ENCODE measurements at places on chromosomes 7 and 10.
A peak's percentile ranks its signal among the peaks of the same experiment; 100 is the strongest.

DNA sequence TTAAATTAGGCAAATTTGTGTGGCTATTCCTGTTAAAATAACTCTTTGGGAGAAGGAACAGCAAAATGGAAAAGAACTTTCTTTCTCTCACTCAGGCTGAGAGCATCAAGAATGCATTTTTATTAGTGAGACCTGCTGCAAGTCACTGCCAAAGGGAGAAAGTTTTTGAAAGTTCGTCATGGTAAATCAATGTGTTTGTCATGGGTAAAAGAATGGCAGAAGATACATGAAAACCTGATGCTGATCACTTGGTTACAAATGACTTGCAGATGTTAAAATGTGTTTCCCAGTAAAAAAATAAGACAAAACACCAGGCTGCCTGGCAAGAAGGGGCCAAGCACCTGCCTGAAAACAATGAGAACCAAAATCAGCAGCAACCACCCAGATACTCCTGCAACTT, 484.7 kb upstream of the NRP1 start:
- no peak for DNase-seq

DNA sequence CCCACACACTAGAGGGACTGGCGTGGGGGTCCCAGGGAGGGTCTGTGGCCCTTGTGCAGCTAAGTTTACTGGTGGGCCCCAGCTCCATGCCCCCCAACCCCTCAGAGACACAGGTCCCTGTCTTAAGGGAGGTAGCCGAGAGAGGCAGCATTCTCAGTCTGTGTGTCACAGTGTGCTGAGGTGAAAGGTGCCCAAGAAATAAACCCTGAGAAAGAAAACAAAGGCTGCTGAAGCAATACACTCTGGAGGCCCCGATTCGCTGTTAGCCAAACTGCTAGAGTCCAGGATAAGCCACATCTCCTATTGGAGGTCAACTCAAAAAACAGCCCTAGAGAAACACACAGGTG, 28.6 kb upstream of the NDST2 start:
- DNase-seq: no peak

DNA sequence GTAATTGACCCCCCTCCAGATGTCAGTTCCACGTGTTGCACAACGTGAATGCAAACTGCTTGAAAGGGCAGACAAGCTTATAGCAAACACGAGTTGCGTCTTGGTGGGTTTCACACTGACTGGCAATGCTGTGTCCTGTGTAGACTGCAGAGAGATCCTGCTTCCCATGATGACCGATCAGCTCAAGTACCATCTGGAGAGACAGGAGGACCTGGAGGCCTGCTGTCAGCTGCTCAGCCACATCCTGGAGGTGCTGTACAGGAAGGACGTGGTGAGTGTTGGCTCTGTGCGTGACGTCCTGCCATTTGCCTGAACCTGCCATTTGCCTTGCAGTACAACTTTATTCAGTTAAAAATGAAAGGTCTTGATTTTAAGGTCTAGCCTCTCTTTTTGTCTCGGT, 71.1 kb downstream of the INSYN2A start:
- no peak for DNase-seq

GRCh38 chr7:124762611-124763143, 2.9 kb downstream of the GPR37 start:
- peak; percentile 59 for DNase-seq

DNA sequence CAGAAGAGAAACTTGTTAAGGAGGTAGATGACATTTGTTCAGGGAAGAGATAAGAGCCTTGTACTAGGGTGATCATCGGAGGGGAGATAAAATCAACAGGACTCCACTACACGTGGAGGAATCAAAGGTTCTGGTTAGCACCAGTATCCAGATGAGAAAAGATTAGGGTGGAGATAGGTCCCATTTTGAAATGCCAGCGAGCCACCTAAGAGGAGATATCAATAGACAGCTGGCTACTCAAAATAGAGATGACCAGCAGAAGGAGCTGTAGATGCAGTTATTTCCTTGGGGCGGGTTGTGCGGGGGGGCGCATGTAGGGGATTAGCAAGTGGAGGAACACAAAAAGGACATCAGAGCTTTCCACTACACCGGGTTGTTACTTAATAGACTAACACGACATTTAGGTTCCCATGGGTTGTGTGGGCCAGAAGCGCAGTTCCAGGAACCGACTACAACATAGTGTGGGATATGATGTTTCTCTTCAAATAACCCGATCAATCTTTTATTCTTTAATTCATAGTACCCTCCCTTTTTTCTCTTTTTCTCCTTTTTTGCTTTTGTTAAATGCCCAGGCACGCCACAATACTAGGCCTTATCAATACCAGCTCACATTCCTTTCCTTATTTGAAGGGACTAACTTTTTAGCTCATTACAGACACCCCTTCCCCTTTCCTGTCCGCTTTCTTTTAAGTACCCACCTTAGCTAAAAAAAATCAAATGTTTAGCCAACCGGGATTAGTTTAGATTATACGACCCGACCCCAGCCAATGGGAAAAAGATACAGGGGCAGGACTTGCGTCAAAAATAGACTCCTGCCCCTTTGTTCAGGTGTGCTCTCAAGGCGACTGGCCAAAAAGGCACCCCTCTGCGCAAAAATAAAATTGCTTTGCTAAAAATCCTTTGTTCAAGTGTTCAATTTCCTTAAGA, 2.0 kb upstream of the KIF11 start:
- DNase-seq: peak; percentile 62

DNA sequence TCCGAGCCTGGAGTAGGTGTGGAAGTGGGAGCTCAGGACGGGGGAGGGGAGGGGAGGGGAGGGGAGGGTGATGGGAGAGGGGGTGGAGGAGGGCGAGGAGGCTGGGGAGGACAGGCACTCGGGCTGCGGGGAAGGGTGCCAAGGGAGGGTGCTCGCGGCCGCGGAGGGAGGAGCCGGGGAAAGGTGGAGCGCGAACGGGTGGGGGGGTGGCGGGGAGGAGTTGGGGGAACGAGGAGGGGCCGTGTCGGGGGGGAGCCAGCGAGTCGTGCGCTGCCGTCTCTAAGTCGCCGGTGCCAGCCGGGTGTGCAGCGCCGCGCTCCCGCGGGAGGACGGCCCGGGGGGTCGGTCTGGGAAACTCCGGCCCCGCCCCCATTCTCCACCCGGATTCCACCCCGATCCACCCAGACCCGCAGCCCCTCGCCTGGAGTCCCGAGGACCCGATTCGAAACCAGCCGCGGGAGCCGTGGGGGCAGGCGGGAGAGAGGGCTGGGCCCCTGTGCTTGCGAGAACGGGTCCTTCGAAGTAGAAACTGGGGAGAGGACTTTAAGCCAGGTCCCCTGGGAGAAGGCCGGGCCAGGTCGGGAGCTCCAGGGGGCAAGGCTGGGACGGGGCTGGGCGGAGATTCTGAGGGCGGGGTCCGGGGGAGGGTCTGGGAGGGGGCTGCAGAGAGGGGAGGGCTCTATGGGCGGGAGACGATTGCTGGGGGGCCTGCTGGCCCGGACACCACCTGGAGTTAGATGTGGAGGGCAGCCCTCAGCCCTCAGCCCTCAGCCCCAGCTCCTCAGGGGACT, at the start of gene ZNF467:
ZNF467 (minus strand) TSS at position 143 of the 791 bp plus-strand sequence. CDS start 2,556 bp downstream, outside the sequence.
- peak; percentile 62 for DNase-seq

DNA sequence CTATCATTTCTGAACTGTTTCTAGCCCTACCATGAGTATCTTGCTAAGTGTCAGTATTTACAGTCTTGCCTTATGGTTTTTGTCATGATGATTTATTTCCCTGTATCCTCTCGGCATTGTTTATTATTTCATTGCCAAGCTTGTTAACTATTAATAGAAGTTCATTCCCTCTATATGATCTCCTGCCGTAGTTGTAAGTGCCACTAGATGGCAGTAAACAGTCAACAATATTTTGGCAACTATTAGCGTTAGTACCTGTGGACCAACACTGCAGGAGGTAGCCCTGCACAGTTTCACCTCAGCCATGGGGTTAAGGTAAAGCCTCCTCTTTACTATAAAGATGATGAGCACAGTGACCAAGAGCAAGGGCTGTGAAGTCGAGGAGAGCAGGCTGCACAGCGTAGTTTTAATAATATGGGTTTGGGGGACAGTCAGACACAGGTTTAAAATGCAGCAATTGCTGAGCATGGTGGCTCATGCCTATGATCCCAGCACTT, 26.1 kb upstream of the CCNJ start:
- DNase-seq: peak; percentile 75

DNA sequence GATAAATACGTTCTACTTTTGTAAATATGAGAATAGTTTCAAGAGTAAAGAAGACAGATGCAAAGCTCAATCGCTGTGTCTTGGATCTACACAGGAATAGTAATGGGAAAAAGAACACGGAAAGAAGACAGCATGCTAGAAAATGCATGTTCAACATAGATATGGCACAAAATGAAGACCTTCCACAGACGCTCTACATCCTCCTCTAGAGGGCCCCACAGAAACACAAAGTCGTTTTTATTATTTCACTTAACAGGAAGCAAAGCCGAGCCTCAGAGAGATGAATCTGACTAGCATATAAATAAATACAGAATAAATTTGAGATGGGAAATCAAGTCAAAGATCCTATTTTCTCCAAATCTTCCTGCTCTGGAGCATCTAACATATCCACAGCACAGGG, 292.6 kb downstream of the PARD3 start:
- DNase-seq: peak; percentile 26

GRCh38 chr10:114367351-114368056, 36.8 kb downstream of the AFAP1L2 start:
- peak; percentile 88 for DNase-seq

DNA sequence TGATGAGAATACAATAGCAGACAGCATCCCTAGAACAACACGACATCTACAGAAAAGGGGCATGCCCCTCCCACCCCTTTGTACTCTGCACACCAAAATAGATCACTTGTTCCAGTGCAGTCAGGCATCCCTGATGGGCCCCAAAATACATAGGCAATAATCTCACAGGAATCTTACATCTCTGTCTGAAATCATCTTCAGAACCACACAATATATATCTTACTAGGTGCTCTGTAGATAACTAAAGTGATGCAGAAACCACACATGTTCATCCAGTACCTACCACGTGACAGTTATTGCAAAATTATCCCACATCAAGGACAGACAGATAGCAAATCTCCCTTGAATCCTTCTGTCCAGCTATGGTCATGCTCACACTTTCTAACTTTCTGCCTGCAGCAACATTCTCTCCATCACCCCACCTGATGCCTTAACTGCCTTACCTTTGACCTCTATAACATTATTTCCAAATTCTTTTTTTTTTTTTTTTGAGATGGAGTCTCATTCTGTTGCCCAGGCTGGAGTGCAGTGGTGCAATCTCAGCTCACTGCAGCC, 30.7 kb downstream of the ST8SIA6 start:
- DNase-seq: no peak

GRCh38 chr10:74114041-74114448, 36.6 kb downstream of the AP3M1 start:
- no peak for DNase-seq

DNA sequence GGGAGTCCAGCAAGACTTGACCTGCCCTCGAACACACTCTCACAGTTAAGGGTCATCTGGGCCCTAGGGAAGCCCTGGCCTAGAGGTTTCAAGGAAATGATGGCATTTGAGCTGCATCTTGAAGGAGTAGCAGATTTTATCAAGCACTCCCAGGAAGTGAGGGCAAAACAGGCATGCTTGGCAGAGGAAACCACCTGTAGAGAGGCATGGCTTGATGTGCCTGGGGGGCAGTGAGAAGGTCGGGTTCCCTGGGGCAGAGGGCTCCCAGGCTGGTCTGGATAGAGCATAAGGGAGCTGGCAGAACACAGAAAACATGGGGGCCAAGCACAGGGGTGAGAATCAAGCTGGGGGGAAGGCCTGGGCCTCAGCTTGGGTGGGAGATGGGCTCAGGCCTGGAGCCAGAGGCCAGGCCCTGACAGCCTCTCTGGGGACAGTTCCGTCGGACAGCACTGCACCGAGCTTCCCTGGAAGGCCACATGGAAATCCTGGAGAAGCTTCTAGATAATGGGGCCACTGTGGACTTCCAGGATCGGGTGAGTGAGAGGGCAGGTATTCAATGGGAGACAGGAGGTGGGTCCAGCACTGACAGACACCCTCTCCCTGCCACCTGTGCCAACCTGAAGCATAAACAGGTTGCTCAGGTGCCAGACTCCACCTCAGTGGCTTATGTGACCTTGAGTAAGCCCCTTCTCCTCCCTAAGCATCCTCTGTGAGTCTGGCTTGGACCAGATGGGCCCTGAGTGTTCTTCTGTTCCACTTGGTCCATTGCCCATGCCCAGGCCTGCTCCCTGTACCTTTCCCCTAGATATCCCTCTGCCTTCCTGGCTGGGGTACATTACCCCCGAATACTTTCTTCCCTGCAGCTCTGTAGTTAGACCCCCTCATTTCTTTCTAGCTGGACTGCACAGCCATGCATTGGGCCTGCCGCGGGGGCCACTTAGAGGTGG, 3.5 kb upstream of the HOGA1 start:
- DNase-seq: no peak

- DNase-seq: no peak
These were observed 24.3 kb upstream of the VAX1 start for GRCh38 chr10:117162093-117163060.

DNA sequence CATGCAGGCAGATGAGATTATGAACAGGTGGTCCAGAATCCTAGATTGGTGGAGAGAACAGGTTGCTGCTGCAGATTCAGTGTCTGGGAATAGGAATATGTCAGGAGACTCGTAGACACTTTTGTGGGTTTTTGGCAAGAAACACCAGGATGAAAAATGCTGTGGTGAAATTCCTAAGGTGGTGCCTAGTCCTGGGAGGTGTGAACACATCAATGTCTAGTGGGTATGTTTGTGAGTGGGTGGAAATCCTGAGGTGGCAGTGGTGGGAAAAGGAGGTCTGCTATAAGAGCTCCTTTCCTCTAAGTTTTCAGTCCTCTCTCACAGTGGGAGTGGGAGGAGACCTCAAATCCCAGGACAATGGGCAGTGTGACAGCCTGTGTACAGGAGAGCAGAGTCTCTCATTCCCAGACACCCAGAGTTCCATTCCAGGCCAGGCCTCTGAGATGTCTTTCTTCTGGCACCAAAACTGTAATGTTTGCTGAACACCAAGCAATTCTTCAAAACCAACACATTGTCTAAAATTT, 5.1 kb downstream of the ERV3-1 start:
- peak; percentile 67 for DNase-seq

GRCh38 chr10:30493609-30494530, 59.9 kb downstream of the MAP3K8 start:
- DNase-seq: peak; percentile 57

DNA sequence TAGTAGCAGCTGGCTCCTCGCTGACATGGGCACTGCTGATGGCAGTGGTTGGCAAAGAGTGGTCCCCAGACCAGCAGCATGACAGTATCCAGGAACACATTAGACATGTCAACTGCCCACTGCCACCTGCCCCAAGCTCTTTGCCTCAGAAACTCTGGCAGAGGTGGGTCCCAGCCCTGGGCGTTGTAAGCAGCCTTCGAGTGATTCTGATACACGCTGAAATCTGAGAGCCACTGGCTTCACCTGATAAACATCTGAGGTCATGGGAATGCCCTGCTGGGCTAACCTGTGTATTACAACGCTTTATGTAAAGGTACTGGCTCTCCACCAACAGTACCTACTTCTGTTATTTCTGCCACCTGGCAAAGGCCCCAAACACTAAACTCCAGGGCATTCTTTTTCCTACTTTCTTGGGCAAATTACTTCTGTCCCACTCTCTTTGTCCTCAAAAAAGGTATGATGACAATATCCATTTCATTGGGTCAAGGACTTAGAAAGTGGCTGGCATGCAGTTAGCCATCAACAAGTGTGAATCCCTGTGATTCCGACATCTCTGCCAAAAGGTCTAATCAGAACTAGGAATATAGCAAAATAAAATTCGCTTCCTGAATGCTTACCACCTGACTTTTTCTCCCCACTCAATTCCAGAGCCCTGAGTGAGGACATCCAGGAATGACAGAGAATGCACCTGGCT, 9.2 kb downstream of the SGMS1 start:
- DNase-seq: no peak

Measured in fibroblast of lung (primary cell).